KBM-7 (cell line): ENCODE measurements at places on chromosomes 2 and 18.

- peak; percentile 97 for DNase-seq
Measured at GRCh38 chr2:44941551-44942234, at the start of gene SIX3. Gene SIX3, plus strand, starts transcription at chr2:44941702. Its CDS starts 403 bp downstream, at chr2:44942105.

- DNase-seq = no peak
Measured at GRCh38 chr2:151087377-151087776, 174.3 kb downstream of the RBM43 start.

DNA sequence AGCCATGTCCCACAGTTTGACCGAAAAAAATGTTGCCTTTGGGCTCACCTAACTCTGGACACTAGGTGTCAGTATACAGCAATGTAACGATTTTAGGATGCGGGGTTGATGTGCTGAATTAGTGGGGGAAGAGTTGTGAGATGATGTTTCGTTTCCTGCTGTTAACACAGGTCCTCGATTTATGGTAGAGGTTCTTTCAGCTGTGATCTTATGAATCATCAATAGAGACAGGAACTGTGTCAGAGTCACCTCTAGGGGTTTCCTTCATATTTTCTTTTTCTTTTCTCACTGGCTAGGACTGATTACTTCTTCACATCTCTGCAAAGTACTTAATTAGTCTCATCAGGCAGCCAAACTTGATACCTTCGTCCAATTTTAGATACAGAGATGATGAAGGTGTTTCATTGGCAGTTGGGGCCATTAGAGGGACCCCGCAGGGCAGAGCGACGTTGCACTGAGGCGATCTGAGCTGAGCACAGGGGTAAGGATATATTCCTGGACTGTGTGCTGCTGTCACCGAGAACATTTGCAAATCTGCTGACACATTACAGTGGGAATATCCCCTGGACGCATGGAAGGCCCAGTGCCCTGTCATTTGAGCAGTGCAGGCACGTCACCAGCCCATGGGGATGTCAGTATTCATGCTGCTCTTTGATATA lies 10.2 kb upstream of the MMADHC start:
- peak; percentile 73 for DNase-seq

- no peak for DNase-seq
Measured at GRCh38 chr18:3175195-3175758, 44.5 kb downstream of the MYOM1 start.

DNA sequence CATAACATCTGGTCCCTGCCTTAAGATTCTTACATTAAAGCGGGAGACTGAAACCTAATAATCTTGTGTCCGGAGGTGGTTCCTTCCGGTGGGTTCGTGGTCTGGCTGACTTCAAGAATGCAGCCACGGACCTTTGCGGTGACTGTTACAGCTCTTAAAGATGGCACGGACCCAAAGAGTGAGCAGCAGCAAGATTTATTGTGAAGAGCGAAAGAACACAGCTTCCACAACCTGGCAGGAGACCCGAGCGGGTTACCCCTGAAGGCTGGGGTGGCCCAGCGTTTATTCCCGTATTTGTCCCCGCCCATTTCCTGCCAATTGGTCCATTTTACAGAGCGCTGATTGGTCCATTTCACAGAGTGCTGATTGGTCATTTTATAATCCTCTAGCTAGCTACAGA lies 122.3 kb upstream of the SIX2 start:
- DNase-seq = peak; percentile 79

- DNase-seq = no peak
Measured at GRCh38 chr2:155021618-155022017, 323.1 kb downstream of the KCNJ3 start.

DNA sequence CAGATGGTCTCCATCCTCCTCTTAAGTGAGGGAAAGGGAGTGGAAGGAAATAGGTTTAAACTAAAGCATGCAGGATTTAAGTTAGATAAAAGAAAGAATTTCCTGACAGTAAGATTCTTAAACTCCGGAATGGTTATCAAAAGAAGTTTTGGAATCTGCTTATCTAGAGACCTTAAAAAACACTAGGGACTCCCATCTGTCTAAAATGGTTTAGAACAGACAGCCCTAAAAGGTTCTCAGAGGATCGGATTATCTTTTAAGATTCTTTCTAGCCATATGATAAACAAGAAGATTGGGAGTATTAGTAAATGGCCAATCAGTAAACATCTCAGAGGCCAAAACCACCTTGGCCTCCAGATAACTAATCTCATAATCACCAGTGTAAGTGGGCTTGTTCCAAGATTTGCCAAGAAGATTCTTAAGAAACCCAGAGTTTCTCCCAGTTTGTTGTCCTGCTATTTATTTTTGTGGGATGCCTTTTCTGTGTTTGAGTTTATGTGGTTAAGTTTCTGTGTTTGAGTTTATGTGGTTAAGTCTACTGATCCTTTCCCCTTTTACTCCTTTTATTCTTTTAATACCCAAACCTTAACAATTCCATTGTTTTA lies 314.9 kb upstream of the NRP2 start:
- no peak for DNase-seq

GRCh38 chr2:215357660-215358059 lies 45.8 kb downstream of the ATIC start:
- no peak for DNase-seq

GRCh38 chr2:205748639-205749038 lies 66.3 kb downstream of the NRP2 start:
- no peak for DNase-seq

GRCh38 chr2:75729861-75730260 lies 19.1 kb upstream of the GCFC2 start:
- DNase-seq = peak; percentile 41

DNA sequence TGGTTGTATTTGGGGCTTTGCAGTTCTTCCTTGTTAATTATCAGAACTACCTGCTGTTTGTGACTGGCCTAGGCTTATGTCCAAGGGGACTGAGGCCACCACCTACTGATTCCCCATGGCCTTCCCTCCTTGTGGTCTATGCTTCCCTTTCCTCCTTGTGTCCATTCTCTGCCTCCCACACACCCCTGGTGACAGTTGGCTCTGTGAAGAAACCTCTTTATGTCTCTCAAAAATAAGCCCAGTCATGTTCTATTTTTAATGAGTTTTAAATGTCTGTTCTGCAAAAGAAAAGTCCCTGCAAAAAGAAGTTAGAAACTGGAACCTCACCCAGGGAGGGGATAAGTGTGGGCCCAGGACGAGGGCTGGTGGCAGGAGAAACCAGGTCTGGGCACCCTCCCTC lies 105.0 kb downstream of the SMC6 start:
- DNase-seq = peak; percentile 48

GRCh38 chr2:176500901-176501300 lies 231.7 kb downstream of the MTX2 start:
- no peak for DNase-seq

- DNase-seq = no peak
Measured at GRCh38 chr18:47403317-47403716, 151.9 kb upstream of the SKOR2 start.

DNA sequence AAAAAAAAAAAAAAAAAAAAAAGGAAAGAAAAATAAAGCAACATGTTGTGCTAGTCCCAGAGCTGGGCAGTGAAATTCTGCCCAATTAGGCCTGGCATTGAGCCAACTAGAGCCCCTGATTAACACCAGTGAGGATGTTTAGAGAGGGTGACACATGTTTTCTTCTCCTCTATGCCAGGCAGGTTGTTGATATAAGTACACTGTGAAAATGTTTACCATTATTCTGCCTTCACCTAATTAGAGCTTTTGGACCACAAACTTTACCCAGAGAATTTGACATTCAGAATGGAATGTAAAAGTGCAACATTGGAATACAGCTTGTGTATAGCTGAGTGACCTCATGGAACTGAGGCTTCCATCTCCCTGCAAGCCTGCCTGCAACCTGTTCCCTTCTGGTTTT lies 95.9 kb upstream of the MSH2 start:
- DNase-seq = no peak

DNA sequence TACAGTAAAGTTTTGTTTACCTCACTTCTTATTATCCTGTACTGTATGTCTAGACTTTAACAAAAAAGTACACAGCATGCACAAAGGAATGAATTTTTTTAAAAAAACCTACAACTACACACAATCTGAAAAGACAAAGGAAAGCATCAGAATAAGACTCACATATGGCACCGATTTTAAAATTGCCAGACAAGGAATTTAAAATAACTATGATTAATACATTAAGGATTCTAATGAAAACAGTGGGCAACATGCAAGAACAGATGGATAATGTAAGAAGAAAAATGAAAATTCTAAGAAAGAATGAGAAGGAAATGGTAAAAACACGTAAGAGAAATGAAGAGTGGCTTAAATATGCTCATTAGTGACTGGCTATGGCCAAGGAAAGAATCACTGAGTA lies 638.2 kb downstream of the FBXO15 start:
- no peak for DNase-seq

DNA sequence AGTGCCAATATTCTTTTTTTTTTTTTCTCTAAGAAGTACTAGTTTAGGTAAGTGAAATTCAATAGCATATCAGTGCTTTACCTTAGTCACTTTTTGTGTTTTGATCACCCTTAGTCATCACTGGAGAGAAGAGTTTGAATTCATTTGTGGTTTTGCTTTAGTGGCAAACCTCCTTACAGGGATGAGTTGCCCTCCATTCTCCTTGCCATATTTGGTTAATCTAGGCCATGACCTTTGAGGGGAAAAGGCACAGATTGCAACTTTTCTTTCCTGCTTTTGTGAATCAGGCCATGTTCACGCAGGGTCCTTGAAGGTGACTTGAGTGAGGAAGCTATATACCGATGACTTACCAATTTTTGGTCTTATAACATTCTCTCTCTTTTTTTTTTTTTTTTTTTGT lies 34.4 kb downstream of the PLEKHA3 start:
- DNase-seq = no peak

DNA sequence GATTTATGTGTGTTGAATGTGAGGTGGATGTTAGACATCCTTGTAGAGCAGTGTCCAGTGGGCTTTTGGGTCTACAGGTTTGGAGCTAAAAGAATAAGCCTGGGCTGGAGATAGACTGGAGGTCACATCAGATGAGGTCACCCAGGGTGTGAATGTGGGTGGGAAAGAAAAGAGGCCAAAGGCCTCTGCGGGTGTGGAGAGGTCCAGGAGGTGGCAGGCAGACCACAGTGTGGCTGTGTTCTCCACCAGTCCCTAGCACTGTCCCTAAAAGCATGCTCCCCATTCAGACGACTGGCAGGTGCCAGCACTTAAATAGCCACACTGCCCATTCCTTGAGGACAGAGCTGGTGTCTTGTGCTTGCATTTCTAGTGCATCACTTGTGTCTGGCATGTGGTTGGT lies 4.1 kb downstream of the ATG4B start:
- DNase-seq = no peak

DNA sequence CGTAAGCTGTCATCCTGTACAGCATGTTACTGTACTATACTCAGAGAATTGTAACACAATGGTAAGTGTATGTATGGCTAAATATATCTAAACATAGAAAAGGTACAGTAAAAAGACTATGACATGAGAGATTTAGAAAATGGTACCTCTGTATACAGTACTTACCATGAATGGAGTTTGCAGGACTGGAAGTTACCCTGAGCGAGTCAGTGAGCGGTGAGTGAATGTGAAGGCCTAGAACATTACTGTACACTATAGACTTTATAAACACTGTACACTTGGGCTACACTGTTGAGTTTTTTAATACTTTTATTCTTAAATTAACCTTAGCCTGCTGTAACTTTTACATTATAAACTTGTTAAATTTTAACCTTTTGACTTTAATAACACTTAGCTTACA lies 1.5 kb downstream of the DDX18 start:
- DNase-seq = no peak

DNA sequence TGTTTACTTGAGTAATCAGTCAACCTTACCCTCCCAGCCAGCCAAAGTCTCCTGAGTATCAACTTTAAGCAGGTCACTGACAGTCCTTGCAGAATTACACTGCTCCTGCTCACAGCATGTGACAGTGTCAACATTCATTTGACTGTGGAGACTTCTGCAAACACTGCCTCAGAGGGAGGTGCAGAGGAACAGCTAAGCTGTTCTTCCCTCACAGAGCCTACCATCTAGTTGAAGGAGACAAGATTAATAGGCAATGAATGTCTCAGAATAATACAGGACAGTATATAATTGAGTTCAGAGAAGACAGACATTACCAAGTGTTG lies 11.9 kb downstream of the SLC14A2 start:
- no peak for DNase-seq

- no peak for DNase-seq
Measured at GRCh38 chr18:22879293-22879692, 53.8 kb upstream of the RBBP8 start.

- DNase-seq = no peak
Measured at GRCh38 chr2:97936199-97936598, 59.5 kb downstream of the TMEM131 start.

DNA sequence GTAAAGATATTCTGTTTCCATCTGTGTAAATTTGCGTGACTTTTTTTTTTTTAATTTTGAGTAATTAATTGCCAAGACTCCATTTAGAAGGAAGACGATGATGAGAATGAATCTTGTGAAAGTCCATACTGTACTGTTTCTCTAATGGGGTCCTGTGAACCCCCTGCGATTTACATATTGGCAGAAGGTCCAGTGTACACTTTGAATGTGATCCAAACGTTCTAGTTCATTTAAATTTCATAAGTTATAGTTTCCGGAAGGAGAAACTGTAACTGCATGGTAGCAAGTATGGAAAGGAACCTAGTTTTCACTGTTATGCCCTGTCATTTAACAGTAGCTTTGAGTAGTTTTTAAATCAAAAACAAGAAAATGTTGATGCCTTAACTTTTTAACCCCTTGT lies 166.7 kb downstream of the FMNL2 start:
- DNase-seq = no peak

GRCh38 chr2:18501156-18501555 lies 59.3 kb downstream of the RDH14 start:
- DNase-seq = no peak

GRCh38 chr2:102028470-102028869 lies 36.7 kb downstream of the IL1R2 start:
- DNase-seq = no peak

GRCh38 chr18:42038936-42039335 lies 83.9 kb downstream of the PIK3C3 start:
- no peak for DNase-seq
